ENCODE measurements at places on chromosomes 1 and 21. TPM values are rescaled to one million over a fixed set of nuclear protein-coding genes. Genes with fewer than 3 reads are reported as not detected.
A peak's percentile ranks its signal among the peaks of the same experiment; 100 is the strongest.

The ARID4B gene
- 38.6 TPM for total RNA-seq

DNA sequence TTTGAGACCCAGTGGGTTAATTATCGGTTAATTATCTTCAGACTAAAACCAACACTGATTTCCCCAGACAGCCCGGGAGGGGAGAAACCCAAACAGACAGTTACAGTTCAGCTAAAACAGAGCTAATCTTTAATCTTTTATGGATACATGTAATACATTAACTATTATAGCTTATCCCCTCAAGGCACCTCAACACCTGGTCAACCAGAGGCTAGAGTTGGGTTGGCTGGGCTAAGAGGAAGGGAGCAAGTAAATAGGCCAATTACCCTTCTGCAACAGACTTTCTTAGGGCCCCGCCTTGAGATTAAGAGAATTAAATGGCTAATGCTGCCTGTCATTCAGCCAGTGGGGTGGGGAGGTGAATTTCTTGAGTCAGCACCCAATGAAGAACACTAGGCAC is 6.6 kb upstream of the MED18 start:
- DNase-seq, result no peak

GRCh38 chr1:190479516-190479915 is 1.9 kb upstream of the BRINP3 start:
- DNase-seq, result no peak

The FCRL1 gene
- total RNA-seq, result not detected

- DNase-seq, result no peak
Measured at GRCh38 chr1:6657138-6657537, 32.5 kb downstream of the THAP3 start.

The USP21 gene
- 32.0 TPM for total RNA-seq

DNA sequence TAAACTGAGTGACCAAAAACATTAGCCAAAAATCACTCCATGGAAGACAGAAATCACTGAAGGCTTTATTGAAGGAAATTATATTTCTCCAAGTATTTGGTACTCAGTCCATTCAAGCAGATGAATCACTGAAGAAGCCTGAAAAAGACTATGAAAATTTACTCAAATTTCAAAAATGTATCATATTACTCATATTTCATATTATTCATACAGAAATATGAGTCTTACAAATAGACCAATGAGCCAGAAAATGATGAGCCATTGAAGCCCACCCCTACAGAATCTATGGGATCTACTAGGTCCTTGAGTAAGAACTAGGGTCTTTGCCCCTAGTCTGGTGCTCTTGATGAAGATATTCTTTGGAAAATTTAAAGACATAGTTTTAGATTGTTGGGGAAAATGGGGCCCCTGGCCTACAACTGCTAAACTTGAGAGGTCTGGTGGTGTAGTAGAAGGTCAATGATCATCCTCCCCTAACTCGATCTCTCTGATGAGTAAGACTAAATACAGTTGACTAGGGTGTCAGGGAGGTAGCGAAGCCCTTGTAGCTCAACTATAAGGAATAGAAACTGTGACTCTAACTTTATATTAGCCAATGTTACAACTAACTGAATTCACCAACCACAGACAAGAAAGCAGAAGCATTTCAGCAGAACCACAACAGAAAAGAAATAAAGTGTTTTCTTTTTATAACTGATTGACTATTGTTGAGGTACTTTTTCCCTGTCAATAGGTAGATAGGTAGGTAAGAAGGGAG is 81.0 kb downstream of the NOTCH2 start:
- no peak for DNase-seq

- DNase-seq, result no peak
Measured at GRCh38 chr1:10536133-10536770, 61.5 kb downstream of the PEX14 start.

DNA sequence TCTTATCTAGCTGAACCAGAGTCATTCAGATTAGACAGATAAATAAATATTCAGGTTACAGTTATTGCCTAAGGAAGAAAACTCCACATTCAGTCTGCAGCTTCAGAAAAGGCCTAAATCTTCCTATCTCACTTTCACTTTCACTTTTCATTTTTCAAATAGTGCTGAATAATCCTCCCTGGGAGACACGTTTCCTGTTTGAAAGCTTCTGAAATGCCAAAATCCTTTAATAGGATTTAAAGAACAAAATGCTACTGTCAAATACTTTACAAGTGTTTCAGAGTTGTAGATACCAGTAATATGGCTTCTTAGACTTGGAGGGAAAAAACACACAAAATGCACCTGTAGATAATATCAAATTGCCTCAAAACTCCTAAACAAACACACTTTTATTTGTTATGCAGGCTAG is 3.9 kb downstream of the PSMB2 start:
- DNase-seq, result no peak

GRCh38 chr1:152777510-152778137 is 2.7 kb downstream of the LCE1F start:
- DNase-seq, result peak; percentile 10

The KAZN gene
- 0.90 TPM for total RNA-seq

- DNase-seq, result no peak
Measured at GRCh38 chr1:7805460-7805859, 21.4 kb downstream of the PER3 start.

DNA sequence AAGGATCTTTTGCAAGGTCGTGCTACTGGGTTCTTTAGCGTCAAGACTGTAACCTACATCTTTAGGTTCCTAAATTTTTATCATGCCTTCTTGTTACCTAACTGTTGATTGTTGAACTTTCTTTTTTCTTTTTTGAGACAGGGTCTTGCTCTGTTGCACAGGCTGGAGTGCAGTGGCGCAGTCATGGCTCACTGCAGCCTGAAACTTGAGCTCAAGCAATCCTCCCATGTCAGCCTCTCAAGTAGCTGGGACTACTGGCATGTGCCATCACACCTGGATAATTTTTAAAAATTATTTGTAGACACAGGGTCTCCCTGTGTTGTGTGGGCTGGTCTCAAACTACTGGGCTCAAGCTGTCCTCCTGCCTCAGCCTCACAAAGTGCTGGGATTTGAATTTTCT is 52.9 kb downstream of the NFIA start:
- DNase-seq, result no peak

The S100B gene
- not detected for total RNA-seq

- DNase-seq, result no peak
Measured at GRCh38 chr1:224251741-224252146, 68.7 kb downstream of the DEGS1 start.

DNA sequence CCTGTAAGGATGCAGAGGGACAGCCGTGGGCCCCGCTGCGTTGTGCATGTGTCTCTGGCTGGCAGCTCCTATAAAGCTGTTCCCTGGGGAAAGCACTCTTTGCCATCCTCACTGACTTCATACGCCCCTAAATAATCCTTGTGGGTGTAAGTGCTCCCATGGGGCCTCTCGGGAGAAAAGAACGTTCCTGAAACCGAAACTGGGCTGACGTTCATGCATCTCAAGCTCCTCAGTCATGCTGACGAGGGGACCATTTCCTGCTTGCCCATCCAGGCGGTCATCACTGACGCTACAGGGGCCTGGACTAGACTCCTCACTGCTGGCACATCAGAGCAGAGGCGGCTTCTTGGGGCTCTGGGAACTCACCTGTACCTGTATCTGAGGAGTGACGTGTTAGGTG is 73.1 kb upstream of the USP24 start:
- peak; percentile 25 for DNase-seq

- no peak for DNase-seq
Measured at GRCh38 chr1:210653771-210654170, 325.1 kb downstream of the HHAT start.

- DNase-seq, result no peak
Measured at GRCh38 chr1:21854751-21855131, 42.7 kb downstream of the LDLRAD2 start.

The POU3F1 gene
- total RNA-seq, result 0.26 TPM

GRCh38 chr1:29798699-29799566 is 562.6 kb downstream of the PTPRU start:
- no peak for DNase-seq

GRCh38 chr1:23505851-23506250 is 21.9 kb upstream of the ASAP3 start:
- no peak for DNase-seq

DNA sequence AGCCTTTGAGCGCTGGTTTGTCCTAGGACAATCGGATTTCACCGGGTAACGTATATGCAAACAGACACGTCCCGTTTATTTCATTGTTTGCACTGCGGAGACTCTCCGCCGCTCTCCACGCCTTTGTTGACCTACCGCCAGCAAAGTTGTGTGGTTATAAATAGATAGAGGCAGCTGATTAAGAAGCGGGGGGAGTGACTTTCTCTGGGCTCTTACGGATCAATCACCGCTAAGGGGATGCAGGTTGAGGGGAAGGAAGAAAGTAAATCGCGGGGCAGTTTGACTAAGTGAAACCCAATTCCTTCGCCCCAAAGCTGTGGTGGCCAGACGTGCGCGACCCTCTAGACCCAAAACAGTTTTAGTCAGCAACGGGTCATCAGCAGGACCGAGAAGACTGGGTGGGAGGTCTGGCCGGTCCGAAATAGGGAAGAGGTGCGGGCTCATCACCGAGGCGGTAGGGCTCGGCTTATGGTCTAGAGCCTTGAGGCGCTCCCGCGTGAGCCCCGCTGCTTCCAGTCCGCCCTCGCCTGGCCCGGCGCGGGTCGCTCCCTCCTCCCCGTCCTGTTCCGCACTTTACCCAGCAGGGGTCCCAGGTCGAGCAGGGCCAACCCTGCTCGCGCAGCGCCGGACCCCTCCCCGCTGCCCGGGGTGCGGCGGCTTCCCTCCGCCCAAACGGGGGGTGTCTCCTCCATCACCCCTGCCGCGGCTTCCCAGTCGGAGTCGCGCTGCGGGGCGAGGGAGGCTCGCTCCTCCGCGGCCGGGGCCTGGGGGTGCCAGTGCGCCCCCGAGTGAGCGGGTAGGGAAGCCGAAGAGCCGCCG is 120.8 kb upstream of the RRP15 start:
- peak; percentile 29 for DNase-seq

DNA sequence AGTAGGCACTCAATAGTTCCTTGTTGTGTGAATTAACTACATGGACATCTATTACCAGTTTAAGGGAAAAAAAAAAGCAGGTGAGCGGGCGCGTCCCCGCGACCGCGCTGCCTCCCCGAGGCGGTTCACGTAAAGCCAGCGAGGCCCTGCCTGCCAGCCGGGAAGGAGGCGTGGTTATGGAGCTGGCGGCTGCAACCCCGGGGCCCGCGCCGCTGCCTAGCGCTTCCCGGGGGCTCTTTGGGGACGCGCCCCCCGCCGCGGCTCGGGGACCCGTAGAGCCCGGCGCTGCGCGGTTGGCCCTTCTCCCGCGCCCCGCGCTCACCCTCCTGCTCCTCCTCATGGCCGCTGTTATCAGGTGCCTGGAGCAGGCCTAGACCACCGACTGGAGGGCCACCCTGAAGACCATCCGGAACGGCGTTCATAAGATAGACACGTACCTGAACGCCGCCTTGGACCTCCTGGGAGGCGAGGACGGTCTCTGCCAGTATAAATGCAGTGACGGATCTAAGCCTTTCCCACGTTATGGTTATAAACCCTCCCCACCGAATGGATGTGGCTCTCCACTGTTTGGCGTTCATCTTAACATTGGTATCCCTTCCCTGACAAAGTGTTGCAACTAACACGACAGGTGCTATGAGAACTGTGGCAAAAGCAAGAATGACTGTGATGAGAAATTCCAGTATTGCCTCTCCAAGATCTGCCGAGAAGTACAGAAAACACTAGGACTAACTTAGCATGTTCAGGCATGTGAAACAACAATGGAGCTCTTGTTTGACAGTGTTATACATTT is 2.6 kb upstream of the CC2D1B start:
- peak; percentile 79 for DNase-seq

DNA sequence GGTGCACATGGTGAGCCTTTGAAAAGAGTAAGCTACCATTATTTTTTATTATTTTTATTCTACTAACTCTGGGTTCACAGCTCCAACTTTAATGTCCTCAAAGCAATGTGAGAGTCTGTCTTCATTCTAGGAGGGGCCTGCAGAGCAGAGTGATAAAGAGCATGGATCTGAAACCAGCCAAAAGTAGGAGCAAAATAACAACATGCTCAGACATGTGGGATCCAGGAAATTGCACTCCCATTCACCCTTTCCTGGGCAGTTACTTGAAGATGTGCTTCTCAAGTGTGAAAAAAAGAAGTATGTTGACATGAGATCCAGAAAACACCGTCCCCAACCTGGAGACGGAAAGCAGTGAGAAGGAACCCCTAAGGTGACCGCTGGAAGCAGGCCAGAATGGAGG is 8.7 kb upstream of the LIN28A start:
- DNase-seq, result no peak

All from activated CD4-positive, alpha-beta T cell treated with anti-CD3 and anti-CD28 coated beads for 36 hours (primary cell).